Thoracic aorta (tissue), 2 donors: ENCODE measurements at places on chromosomes 6 and 20. TPM values are rescaled to one million over a fixed set of nuclear protein-coding genes. Genes with fewer than 3 reads are reported as not detected.

DNA sequence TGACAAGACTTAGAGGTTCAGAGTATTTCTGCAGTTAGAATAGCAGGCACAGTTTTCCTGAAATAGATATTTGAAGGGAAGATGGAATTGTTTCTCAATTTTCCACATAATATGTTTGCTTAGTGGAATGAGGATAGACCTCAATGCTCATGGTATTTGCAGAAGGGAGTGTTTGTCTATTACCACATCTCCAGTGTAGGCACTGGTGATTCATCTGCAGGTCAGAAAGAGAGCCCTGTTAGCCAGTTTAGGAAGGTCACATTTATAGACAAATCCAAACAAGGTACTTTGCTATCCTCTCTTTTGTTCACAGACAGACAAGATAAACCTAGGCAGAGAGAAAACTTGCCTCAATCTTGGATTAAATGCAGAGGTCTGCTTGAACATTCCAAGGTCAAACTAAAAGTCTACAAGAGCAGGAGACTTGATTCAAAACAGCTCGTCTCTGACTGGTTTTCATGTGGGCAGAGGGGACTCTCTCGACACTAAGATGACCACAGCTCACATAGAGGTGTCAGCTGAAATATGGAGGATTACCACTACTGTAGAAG is 22.8 kb downstream of the ISM1 start:
- H3K36me3 ChIP-seq, result no peaks in the 10 kb centered on the region
- H3K27ac ChIP-seq, result no peak overlapping the region
- no peak for DNase-seq
- no peaks in the 10 kb centered on the region for H3K4me1 ChIP-seq

GRCh38 chr6:138943089-138943625 is 44.9 kb downstream of the REPS1 start:
- no peaks in the 10 kb centered on the region for H3K36me3 ChIP-seq
- H3K27me3 ChIP-seq, result no peaks in the 10 kb centered on the region
- no peak overlapping the region for H3K27ac ChIP-seq
- no peak for DNase-seq

DNA sequence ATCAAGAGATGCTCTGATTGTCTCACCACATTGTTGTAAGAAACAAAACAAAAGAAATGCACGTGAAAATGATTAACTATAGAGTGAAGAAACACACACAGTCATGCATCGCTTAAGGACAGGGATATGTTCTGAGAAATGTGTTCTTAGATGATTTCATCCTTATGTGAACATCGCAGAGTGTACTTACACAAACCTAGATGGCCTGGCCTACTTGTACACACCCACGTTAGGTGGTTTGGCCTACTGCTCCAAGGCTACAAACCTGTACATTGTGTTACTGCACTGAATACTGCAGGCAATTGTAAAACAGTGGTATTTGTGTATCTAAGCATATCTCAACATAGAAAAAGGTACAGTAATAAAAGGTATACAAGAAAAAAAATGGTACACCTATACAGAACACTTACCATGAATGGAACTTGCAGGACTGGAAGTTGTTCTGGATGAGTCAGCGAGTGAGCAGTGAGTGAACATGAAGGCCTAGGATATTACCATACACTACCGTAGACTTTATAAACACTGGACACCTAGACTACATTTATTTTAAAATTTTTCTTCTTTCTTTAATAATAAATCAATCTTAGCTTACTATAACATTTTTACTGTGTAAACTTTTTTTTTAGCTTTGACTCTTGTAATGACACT is 48.6 kb downstream of the FKBP5 start:
- H3K4me3 ChIP-seq, result no peak overlapping the region
- peaks cover 76% of the 10 kb centered on the region for H3K36me3 ChIP-seq
- no peaks in the 10 kb centered on the region for H3K27me3 ChIP-seq
- H3K4me1 ChIP-seq, result peaks cover 13% of the 10 kb centered on the region

GRCh38 chr6:10901770-10902169 is 14.9 kb downstream of the SYCP2L start:
- no peaks in the 10 kb centered on the region for H3K4me1 ChIP-seq
- DNase-seq, result no peak
- no peaks in the 10 kb centered on the region for H3K36me3 ChIP-seq
- H3K4me3 ChIP-seq, result no peak overlapping the region

The OR2H2 gene
- total RNA-seq, result not detected

The PAQR8 gene
- total RNA-seq, result 4.1 TPM

- H3K36me3 ChIP-seq, result no peaks in the 10 kb centered on the region
- no peak overlapping the region for H3K27ac ChIP-seq
- no peak overlapping the region for H3K4me3 ChIP-seq
- H3K4me1 ChIP-seq, result no peaks in the 10 kb centered on the region
- no peak for DNase-seq
- H3K27me3 ChIP-seq, result no peaks in the 10 kb centered on the region
Observed at GRCh38 chr20:61891916-61892649, 173.6 kb downstream of the TAF4 start.

GRCh38 chr20:33110147-33110825 is 30.8 kb downstream of the BPIFB4 start:
- H3K36me3 ChIP-seq, result no peaks in the 10 kb centered on the region
- H3K4me3 ChIP-seq, result no peak overlapping the region
- H3K27ac ChIP-seq, result no peak overlapping the region

DNA sequence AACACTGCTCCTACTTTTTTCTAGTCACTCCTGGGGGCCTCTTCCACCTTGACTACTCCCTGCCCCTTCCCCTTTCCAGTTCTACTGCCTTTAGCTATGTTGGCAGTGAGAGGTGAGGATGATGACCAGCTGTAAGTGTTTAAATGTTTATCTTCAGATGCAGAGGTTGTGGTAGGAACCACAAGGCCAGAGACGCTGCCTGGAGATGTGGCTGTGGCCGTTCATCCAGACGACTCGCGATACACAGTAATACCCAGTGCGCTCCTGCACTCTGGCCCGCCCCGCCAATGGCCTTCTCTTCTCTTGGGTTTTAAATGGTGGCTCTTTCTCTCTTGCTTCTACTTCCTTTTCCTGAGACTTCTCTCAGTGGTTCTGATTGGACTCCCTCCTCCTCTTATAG is 4.6 kb downstream of the VARS2 start:
- no peaks in the 10 kb centered on the region for H3K27me3 ChIP-seq
- H3K4me1 ChIP-seq, result peaks cover 17% of the 10 kb centered on the region
- DNase-seq, result no peak
- H3K27ac ChIP-seq, result no peak overlapping the region
- peaks cover 56% of the 10 kb centered on the region for H3K36me3 ChIP-seq

The EPHA7 gene
- 0.14 TPM for total RNA-seq

DNA sequence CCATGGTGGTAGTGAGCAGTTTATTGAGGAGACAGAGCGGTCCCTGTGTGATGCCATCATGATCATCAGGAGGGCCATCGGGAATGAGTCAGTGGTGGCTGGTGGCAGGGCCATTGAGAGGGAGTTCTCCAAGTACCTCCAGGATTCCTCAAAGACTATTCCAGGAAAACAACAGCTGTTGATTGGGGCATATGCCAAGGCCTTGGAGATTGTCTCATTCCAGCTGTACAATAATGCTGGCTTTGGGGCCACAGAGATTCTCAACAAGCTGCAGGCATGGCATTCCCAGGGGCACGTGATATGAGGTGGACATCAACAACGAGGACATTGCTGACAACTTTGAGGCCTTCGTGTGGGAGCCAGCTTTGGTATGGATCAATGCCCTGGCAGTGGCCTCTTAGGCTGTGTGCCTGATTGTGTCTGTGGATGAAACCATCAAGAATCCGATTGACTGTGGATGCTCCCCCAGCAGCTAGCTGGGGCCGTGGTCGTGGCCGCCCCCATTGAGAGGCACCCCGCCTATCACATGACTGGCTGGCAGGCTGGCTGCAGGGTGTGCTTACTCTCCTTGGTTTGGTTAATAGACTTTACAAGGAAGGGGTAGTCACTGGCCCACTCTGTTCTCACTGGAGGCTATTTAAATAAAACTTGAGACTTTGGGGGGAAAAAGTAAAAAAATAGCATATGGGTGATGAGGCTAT is 16.7 kb downstream of the RAET1E start:
- H3K27ac ChIP-seq, result no peak overlapping the region
- H3K4me3 ChIP-seq, result no peak overlapping the region
- no peaks in the 10 kb centered on the region for H3K27me3 ChIP-seq

DNA sequence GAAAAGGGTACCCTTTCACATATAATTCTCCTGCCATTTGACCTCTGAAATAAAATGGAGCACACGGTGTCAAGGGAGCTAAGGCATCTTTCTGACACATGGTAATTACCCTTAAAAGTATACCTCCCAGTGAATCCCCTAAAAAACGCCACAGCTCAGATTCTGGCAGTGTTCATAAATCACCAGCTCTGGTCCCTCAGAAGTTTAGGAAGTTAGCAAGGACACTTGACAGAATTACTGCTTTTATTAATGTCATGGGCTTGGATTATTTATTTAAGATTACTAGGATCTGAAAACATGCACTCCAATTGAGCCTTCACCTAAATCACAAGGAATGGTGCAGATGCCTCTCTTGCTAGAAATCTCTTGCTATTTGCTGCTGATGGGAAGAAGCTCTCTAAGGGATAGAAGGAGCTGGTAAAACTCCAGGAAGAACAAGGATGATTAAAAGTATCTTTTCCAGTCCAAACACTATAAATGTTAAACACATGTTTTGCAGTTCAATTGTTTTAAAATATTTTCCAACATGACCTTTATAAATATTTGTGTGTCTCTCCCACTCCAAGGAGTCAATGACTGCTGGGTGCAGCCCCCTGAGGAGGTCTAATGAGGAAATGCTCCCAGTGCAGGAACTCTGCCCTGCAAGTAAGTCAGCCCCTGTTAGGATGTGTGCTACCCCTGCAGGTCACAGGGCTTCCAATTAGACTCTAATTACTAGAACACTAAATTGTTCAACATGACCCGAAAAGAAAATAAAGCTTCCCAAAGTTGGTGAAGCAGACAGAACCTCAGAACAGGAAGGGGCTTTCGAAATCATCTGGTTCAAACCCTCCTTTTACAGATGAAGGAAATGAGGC is 230.3 kb downstream of the TFAP2A start:
- no peak for DNase-seq
- no peak overlapping the region for H3K4me3 ChIP-seq
- no peaks in the 10 kb centered on the region for H3K27me3 ChIP-seq

The KCNQ2 gene
- total RNA-seq, result not detected

- H3K4me1 ChIP-seq, result no peaks in the 10 kb centered on the region
- H3K27ac ChIP-seq, result no peak overlapping the region
- DNase-seq, result no peak
- no peaks in the 10 kb centered on the region for H3K36me3 ChIP-seq
Observed at GRCh38 chr20:33076662-33077372, 2.6 kb upstream of the BPIFB4 start.

DNA sequence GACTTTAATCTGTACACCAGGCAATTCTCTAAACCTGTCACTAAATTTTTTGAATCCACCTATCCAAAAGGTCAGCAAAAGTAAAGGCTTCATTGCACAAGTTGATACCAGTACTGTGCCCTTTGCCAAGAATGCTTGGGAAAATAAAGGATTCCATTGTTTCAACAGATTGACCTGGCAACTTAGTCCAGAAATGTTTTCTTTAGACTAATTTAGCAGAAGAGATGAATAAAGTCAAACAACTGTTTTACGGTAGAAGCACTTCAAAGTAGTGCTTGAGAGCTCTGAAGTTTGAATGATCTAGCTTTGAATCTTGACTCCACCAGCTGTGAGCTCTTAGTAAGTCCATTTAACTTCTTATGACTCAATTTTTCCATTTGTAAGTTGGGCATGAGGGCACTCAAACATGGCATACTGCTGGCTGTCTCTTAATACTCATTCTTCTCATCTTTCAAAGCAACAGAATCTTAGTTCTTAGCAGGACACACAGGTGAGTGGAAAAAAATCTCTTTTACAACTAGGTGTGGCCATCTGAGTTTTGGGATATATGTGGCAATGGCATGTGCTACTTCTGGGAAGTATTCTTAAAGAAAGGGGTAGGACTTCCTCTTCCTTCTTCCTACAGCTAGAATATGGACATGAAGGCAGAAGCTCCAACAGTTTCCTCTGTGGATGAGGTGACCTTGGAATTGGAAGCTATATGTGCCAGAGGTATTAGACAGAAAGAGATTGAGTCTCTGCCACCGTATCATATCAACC is 55.9 kb upstream of the LOC128125822 start:
- no peaks in the 10 kb centered on the region for H3K4me1 ChIP-seq
- no peak overlapping the region for H3K27ac ChIP-seq
- no peak overlapping the region for H3K4me3 ChIP-seq
- H3K36me3 ChIP-seq, result no peaks in the 10 kb centered on the region
- H3K27me3 ChIP-seq, result no peaks in the 10 kb centered on the region
- DNase-seq, result no peak

DNA sequence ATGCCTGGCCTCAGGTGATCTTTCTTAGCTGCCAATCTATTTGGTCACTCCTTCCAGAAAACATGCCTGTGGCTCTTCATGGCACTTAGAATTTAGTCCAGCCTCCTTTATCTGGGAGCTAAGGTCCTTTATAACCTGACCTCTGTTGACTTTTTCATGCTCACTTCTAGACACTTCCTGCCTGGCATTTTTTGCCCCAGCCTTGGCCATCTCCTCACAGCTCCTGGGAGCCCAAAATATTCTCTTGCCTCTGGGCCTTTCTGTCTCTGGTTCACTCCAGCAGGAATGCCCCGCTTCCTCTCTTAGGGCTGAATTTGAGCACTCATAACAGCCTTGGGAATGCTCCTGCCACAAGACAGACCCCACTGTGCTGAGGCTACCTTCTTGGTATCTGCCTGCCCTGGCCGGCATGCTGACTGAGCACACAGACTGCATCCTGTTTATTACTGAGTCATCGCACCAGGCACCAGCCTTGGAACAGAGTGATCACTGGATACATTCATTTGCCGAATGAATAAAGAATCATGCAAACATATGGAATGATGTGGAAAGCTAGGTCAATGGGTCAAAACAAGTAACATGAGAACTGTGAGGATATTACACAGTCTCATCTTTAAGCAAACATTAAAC is 5.8 kb upstream of the EEF1E1 start:
- no peaks in the 10 kb centered on the region for H3K27me3 ChIP-seq
- H3K4me1 ChIP-seq, result no peaks in the 10 kb centered on the region
- H3K36me3 ChIP-seq, result no peaks in the 10 kb centered on the region
- no peak overlapping the region for H3K4me3 ChIP-seq
- H3K27ac ChIP-seq, result no peak overlapping the region
- no peak for DNase-seq

The TRIM40 gene
- not detected for total RNA-seq

GRCh38 chr6:64301307-64302236 is 666.0 kb downstream of the PHF3 start:
- H3K4me1 ChIP-seq, result no peaks in the 10 kb centered on the region
- H3K27ac ChIP-seq, result no peak overlapping the region
- no peaks in the 10 kb centered on the region for H3K27me3 ChIP-seq
- no peak for DNase-seq
- H3K36me3 ChIP-seq, result no peaks in the 10 kb centered on the region
- H3K4me3 ChIP-seq, result no peak overlapping the region

GRCh38 chr20:11714886-11715285 is 202.8 kb upstream of the BTBD3 start:
- H3K4me1 ChIP-seq, result no peaks in the 10 kb centered on the region
- H3K4me3 ChIP-seq, result no peak overlapping the region
- H3K36me3 ChIP-seq, result no peaks in the 10 kb centered on the region
- H3K27me3 ChIP-seq, result no peaks in the 10 kb centered on the region

DNA sequence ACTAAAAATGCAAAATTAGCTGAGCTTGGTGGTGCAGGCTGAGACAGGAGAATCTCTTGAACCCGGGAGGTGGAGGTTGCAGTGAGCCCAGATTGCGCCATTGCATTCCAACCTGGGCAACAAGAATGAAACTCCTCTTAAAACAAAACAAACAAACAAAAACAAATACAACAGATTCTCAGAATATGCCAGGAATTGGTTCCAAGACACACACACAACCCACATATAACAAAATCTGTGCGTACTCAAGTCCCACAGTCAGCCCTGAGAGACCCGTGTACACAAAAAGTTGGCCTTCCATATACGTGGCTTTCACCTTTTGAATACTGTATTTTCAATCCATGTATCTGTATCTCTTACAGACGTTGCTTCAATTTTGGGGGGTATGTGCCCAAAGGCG is 98.9 kb upstream of the MARCKS start:
- no peak overlapping the region for H3K4me3 ChIP-seq
- DNase-seq, result no peak
- no peaks in the 10 kb centered on the region for H3K27me3 ChIP-seq
- no peaks in the 10 kb centered on the region for H3K36me3 ChIP-seq
- H3K4me1 ChIP-seq, result no peaks in the 10 kb centered on the region
